ENCODE measurements at places on chromosomes 12 and 14.

GRCh38 chr14:95649230-95649629 lies 37.0 kb upstream of the TCL1B start:
- DNase-seq, result no peak

DNA sequence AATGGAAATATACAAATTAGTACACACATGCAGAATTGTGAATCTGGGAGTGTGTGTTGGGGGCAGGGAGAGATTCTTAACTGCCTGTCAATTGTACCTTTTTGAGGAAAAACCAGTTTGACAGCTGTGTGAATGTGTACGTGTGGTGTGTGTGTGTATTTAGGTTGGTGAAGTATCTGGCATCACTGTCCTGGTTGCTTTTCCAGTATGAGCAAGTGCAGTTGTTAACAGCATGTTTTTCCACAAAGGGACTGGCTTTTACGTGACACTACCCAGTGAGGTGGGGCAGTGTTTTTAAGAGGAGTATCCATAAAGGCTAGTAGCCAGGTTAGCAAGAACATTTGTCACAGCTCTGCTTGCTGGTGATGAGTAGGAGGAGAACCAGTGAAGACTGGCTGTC lies 56.1 kb downstream of the DAAM1 start:
- DNase-seq, result no peak

DNA sequence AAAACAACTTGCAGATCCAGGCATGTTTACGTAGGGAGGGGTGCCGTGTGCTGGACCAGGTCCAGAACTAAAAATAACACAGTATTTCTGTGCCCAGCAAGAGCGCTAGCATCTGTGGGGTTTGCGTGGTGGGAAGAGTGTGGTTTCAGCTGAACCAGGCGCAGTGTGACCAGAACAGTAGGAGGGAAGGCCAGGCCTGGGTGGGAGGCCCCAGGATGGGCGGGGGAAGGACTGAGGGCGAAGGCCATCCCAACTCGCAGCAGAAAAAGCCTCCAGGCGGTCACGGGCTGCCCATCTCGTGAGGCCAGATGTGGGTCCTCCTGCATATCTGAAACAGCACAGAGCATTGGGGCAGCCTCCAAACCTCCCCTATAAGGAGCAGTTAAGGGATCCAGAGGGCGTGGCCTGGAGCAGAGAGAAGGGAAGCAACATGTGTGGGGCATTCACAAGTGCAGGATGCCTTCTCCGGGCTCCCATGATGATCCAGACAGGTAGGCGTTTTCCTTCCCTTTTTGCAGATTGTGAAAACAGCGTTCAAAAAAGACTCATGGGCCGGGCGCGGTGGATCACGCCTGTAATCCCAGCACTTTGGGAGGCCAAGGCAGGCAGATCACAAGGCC lies 17.8 kb upstream of the CD9 start:
- DNase-seq, result no peak

DNA sequence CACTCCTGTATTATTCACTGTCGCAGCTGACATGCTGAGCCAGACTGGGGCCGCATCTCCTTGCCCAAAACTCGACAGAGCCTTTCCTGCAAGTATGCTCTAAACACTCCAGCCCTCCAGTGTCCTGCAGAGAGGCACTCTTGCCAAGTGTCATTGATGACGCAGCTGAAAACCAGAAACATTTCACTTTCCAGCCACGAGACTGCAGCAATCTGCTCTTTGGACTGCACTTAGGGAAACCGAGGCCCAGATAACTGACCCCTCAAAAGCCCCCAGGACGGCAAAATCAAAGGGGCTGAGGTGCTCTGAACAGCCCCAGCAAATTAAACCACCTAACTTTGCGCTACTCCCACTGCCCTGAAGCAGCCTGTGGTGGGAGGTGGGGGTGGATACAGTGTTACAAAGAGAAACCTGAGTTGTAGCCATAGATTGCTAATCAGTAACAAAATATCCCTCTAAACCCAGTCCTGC lies 2.6 kb downstream of the CCDC85C start:
- no peak for DNase-seq

- DNase-seq, result no peak
Observed at GRCh38 chr14:85024931-85025330, 505.0 kb upstream of the FLRT2 start.

GRCh38 chr14:68784978-68785533 lies 7.8 kb downstream of the ZFP36L1 start:
- no peak for DNase-seq

DNA sequence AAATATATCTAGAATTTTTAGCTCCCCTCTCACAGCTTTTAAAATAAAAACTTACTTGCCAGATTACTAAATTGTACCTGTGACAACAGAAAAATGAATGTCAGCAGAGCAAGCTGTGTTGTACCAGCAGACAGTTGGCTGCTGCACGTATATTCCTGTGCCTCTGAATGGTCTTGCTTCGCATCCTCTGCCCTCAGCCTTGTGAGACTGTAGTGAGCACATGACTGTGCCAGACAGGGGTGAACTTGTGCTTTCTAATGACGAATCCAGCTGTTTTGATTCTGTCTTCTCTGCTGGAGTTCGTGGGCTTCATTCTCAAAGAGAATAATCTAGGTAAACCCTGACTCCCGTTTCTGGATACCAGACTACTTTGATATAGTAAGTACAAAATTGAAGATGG lies 58.3 kb upstream of the FRMD6 start:
- no peak for DNase-seq

- no peak for DNase-seq
Observed at GRCh38 chr12:58847901-58848600, 72.3 kb downstream of the LRIG3 start.

DNA sequence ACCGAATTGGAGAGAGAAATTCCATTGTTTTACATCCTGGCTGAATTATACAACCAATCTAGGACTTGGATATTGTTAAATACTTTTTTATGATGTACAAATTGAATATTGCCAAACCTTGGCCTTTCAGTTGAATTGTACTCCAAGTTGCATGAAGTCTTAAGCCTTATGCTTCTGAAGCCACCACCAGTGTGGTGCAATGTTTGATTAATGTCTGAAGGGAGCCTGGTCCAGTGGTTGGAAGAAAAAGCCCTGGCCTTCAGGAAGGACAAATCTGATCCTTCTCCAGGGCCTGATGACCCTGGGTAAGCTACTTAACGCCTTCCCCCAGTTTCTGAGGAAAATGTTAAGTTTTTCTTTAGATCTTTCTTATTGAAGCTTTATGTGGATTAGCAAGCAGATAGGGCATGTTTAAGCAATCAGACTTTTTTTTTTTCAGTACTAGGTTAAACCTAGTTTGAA lies 72.0 kb downstream of the PAPOLA start:
- no peak for DNase-seq

DNA sequence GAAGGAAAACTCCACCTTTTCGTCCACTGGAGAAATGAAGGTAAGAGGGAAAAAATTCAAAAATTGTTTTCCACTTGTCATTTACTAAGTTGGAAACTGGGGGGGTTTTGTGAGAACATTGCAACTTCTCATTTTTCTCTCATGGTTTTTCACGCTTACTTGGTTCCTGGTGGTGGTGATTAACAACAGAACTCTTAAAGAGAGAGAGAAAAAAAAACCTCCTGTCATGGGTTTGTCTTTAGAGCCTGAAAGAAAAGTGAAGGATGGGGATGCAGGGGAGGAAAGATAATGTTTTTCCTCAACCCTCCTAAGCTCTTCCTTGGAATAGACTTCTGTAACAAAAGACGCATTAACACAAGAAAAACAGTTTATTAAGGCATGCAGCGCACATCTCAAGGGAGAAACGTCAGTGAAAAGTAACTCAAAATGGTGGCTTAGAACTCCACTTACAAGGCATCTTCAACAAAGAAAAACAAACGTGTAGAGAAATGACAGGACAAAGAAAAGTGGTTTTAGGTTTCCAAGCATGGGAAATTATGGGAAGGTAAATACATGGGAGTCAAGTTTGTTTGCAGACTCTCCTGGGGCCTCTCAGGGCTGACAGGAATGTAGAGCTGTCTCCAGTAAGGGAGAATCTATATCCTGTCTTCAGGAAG lies 81.9 kb upstream of the ATF7IP start:
- no peak for DNase-seq

- DNase-seq, result no peak
Observed at GRCh38 chr12:79020106-79020505, 155.5 kb downstream of the SYT1 start.

DNA sequence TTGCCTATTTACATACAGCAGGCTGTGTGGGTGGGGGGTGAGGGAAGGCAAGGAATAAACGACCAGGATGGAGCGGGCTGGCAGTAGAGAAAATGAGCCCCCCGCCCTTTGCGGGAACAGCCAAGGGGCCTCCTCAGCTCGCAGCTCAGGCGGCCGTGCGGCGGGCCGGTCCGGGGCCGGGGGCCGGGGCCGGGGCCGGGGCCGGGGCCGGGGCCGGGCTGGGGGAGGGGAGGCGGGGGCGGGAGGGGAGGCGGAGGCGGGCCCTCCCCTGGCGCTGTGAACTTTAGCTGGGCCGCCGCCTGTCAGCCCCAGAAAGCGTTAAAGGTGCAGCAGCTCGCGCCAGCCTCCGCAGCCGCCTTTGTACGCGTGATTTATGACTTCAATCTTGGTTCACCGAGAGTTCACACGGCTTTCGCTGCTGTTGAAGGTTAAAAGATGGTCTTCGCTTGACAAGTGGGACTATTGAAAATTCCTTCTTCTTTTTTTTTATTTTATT lies 28.8 kb downstream of the HOXC4 start:
- no peak for DNase-seq

DNA sequence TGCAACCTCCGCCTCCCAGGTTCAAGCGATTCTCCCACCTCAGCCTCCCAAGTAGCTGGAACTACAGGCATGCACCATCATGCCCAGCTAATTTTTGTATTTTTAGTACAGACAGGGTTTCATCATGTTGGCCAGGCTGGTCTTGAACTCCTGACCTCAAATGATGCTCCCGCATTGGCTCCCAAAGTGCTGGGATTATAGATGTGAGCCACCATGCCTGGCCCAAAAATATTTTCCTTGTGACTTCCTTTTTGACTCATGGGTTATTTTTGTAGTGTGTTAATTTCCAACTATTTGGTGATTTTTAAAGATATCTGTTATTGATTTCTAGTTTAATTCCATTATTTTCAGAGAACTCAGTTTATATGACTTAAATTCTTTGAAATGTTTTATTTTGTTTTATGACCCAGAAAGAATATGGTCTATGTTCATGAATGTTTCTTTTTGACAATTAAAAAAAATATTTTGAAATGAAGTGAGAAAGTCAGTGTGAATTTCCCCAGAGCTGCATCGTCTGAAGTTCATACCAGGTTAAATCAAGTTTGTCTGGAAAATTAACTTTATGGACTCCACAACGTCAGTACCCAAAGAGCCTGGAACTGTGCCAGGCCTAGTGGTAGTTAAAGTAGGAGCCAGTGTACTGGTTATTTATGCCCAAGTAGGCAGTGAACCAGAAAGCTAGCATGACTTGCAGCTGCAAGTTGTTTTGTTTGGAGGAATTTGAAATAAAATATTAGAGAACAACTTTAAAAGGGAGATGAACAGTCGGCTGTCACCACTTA lies 2.8 kb upstream of the CDKL1 start:
- DNase-seq, result no peak

DNA sequence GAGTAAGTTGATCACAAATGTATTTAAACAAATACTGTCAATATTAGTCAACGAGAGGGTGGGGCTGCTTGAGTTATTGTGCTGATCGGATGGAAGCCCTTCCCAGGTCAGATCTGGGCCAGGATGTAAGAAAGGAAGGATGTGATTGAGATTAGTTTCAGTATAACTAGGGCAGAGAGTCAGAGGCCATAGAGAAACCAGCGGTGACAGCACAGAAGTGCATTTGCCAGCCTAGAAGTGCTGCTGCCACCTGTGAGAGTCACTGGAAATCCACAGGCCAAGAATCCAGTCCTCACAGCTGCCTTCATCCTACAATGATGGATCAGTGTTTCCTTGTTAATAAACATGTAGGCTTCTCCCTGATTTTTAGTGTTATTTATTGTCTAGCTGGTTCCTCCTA lies 9.8 kb upstream of the FERMT2 start:
- no peak for DNase-seq

- DNase-seq, result no peak
Observed at GRCh38 chr12:110024051-110024450, 24.3 kb downstream of the C12orf76 start.

- no peak for DNase-seq
Observed at GRCh38 chr14:47674148-47674542, 1.3 kb downstream of the MDGA2 start.

DNA sequence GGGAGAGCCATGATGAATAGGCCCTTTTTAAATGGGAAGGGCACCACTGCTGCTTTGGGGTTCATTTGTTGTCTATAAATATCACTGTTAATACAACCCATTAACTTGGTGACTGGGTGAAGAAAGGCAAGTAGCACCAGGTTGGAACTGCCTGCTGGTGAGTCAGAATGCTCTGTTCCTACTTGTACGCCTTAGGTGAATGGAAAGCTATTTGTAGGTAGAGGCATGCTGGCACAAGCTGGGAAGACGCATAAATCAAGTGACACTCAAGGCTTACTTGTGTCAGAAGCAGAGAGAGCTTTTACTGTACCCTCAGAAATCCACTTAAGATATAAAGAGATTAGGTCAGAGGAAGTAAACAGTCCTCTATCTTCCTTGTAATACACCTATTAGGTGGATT lies 142.5 kb downstream of the TMX1 start:
- no peak for DNase-seq

- DNase-seq, result no peak
Observed at GRCh38 chr12:89873745-89874144, 165.1 kb upstream of the ATP2B1 start.

DNA sequence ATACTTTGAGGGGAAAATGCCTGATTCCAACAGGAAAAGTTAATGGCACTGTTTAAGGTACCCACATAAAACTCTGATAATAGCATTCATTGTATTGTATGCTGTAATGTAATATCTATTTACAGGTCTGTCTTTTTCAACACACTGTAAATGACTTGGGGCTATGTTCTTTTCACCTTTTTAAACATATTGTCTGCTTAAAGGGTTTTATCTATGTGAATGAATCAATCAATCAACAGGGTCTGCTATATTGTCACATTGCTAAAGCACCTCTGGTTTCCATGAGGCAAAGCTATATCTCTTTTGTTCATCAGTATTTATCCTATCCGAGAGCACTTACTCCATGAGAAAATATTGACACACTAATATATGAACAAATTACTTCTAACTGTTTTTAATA lies 288.0 kb downstream of the SLC6A15 start:
- no peak for DNase-seq

GRCh38 chr12:60191676-60192359 lies 596.0 kb downstream of the SLC16A7 start:
- DNase-seq, result no peak

GRCh38 chr12:107411792-107412535 lies 273.6 kb upstream of the PWP1 start:
- DNase-seq, result no peak

- no peak for DNase-seq
Observed at GRCh38 chr12:116096874-116097273, 180.6 kb downstream of the MED13L start.

DNA sequence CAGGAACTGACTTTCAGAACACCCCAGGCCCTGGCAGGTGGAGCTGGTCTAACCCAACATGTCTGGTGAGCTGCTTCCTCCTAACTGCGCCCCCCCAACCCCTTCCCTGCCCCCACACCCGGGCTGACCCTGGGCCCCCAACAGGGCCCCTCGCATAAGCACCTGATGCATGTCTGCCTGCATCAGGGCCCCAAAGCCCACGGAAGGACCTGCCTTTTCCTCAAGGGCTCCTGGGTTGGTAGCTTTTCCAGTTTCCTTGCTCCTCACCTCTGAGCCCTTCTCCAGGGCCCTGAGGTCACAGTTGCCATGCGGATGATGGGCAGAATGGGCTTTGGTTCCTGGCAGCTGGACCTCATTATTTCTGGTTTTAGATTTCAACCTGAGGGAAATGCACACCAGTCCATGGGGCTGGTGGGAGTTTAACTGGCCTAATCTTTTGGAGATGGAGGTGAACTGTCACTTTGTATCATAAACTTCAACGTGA lies 18.5 kb downstream of the TESC start:
- DNase-seq, result no peak

Measured in non-pigmented ciliary epithelial cell (primary cell).